ENCODE measurements at places on chromosomes 1 and 21.

DNA sequence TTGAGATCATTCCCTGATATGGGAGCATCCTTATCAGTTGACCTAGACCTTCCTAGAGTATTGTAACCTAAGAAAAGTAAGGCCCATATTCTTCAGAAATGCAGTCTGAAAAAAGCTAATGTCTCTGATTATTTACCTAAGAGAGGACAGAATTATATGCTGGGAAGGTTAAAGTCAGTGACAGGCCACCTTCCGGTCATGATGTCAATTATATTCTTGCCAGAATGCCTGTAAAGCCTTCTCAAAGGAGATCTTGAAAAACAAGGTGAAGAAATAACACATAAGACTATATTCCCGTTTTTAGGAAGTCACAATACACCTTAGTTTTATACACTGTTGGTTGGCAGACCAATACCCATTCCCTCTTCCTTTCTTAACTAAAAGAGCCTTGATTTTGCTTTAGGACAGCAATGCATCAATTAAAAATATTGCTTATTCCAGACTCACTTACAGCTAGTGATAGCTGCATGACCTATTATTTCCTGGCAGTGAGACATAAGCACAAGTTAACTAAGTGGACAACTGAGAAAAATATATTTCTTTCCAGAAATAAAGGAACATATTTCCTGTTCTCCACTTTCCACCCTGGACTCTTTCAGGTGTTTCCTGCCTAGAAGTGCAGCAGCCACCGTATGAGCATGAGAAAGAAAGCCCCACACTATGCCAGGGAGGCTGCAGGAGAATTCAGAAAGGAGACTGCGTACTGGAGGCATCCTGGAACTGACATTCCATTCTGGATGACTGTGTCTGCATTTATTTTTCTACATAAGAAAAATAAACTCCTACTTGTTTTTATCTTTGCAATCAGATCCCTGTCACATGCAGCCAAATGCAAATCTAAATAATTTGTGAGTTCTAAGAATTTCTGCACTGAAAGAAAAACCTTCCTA lies 332.9 kb upstream of the PTBP2 start:
- DNase-seq, result peak; percentile 37

GRCh38 chr21:14826630-14827029 lies 238.2 kb downstream of the NRIP1 start:
- DNase-seq, result no peak

DNA sequence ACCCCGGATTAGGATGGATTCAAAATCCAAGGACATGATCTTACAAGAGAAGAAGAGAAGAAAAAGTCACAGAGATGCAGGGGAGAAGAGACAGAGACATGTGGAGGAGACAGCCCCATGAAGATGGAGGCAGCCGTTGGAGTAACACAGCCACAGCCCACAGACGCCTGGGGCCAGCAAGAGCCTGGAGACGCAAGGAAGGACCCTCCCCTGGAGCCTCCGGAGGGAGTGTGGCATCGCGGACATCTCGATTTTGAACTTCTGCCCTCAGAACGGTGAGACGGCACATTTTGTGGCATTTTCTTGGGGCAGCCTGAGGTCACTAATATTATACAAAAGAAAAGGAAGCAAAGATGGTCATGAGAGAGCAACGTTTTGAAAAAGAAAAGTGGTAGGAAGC lies 28.8 kb downstream of the ABCG1 start:
- DNase-seq, result no peak

- no peak for DNase-seq
These were observed 41.7 kb downstream of the UMODL1 start for GRCh38 chr21:42112857-42113256.

- no peak for DNase-seq
These were observed 48.6 kb downstream of the EXO1 start for GRCh38 chr1:241896670-241896962.

DNA sequence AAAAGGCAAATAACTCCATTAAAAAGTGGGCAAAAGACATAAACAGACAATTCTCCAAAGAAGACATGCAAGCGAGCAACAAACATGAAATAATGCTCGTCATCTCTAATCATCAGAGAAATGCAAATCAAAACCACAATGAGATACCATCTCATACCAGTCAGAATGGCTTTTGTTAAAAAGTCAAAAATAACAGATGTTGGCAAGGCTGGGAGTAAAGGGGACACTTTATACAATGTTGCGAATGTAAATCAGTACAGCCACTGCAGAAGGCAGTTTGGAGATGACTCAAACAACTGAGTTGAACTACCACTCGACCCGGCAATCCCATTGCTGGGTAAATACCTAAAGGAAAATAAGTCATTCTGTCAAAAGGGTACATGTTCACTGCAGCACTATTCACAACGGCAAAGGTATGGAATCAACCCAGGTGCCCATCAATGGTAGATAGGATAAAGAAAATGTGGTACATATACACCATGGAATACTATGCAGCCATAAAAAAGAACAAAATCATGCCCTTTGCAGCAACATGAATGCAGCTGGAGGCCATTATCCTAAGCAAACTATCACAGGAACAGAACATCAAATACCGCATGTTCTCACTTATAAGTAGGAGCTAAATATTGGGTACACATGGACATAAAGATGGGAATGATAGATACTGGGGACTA lies 25.9 kb downstream of the TSPAN2 start:
- no peak for DNase-seq

DNA sequence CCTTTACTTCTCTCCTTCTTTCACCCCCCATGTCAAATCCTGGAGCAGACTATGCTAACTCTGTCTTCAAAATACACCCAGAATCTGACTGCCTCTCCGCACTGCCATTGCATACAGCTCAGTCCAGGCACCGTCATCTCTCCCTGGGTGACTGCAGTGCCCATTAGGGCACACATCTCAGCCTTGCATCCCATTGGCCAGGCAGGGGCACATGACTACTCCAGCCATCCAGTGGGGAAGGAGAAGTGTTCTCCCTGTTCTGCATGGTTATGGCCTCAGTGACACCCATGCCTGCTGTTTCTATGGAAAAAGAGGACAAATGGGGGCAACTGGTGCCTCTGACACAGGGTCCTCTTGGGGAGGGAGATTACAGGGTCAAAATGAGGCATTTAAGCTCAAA lies 270.5 kb downstream of the MATN1 start:
- DNase-seq, result no peak

DNA sequence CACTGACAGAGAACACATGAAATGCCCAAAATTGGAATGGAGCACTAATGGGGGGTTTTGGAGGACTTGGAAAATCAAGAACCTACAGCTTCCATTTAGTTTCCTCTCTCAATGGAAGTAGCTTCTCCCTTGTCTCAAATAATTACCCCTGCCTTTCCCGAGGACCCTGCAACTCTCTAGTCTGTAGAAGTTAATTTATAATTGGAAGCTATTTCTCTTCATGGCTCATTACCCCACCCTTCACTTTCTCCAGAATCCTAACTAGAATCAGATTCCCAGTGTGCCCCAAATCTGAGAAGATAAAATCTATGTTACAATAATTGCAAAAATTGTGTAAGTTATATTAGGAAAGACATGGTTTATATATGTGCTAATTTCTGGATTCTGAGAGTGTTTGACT lies 181.5 kb upstream of the ATP1B1 start:
- no peak for DNase-seq

DNA sequence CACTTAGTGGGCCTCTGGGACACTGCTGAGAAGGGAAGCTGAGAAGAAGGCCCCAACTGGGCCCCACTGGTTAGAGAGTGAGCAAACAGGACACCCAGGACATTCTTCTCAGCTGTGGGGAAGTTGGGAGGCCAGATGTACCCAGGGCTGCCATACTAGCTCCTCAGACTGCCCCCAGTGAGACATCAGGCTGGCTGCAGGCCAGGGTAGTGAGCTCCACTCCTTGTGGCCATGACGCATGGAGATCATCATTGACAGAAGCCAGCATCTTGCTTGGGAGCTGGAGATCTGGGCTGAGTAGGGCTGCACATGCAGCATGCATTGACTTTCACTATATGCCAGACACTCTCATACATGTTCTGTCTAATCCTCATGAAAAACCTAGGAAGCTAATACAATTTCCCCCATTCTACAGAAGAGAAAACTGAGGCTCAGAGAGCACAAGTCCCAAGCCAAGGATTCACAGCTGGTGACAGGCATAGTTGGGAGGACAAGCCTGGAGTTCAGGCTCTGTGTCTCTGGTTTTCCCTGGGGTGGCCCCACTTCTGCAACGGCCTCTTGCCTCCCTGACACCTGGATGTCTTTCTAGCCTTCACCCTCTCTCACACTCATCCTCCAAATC lies 24.1 kb upstream of the MYCL start:
- no peak for DNase-seq

DNA sequence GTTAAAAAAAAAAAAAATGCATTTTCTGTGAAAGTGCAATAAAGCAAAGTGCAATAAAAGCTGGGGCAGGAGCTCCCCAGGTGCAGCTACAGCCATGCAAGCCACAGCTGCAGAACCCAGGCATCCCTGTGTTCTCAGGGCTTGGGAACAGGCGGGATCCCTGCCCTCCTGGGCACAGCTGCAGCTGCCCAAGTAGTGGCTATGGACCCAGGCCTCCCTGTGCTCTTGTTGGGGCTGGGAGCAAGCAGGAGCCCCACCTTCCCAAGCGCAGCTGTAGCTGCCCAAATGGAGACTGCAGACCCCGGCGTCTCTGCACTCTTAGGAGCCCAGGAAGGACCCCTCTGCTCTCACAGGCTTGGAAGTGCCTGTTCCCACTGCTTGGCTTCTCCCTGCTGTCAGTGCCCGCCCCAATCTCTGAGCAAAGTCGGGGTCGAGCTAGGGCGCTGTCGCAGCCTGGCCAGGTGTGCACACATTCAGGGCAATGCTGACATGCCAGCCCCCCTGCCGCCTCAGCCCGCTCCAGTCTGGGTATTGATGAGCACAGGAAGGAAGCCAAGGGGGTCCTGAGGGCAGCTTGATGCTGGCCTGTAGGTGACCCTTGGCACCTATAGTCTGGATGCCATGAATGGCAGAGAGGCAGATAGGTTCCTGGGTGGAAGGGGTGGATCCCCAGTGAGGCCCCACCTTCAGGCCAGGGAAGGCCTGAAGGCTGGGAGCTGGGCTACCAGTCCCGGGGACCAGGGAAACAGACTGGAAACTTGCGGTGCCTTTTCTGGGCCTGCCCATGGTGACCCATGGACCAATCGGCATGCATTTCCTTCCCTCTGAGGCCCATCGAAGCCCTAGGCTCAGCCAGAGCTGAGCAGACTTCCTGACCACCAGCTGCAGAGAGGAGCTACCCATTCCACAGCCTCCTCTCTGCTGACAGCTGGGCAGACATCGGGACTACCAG lies 58.6 kb downstream of the RRAGC start:
- DNase-seq, result no peak

DNA sequence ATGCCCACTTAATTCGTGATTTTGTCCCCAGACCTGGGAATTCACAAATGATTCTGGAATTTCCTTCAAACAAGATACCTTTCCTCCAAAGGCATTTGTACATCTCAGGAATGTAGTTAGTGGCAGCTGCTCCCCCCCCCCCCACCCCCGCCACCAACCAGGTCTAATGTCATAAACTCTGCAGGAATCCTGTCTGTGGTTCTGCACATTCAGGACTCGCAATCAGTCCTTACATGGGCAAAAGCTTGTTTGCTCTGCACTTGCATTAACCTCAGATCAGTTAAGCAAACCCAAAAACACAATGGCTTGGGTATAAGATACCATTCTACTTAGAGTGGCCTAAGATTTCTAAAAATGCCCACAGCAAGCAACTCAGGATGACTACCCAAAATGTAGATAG lies 143.8 kb downstream of the TGFB2 start:
- DNase-seq, result no peak

GRCh38 chr1:157157501-157158190 lies 19.5 kb upstream of the ETV3 start:
- no peak for DNase-seq

GRCh38 chr1:196544617-196545016 lies 63.6 kb downstream of the KCNT2 start:
- DNase-seq, result no peak
